ENCODE measurements at places on chromosomes 5 and 9.

DNA sequence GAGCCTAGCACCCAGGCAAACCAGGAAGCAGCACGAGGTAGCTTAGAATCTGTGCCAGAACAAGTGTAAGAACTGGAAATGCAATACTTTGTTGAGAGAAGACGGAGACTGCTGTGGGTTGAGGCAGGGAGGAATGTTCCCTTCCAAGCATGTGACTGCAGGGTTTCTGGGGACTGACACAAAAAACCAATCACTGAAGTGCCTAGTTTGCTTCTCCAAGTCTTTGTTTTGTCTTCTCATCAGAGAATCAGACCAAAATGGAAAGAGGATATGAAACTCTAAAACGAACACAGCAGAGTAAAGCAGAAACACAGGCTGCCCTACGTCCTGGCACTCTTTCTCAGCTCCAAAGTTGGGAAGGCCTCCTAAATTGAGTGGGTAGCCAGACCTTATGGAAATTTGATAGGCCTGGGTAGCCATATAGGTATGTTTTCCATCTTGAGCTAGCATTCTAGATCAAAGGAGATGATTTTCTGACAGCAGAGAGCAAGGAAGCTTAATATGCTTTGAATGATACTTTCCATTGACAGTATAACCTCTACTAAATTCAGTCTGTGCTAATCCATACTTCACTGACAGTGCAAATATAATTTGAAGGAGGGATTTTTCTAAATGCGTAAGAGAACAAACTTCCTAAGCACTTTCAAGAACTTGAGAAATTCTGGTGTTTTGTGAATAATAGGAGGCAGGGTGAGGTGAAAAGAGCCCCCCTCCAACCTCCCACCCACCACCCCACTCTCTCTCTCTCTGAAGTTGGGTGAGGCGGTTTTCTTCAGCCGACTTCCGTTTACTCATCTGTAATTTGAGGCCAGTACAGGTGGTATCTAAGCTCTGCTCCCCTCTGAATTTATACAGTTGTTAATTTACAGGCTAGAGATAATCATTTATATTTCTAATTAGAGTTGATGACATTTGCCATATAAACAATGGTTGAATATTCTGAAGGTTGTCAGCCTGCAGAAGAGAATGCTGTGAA lies 5.5 kb downstream of the ADRB2 start:
- no peak for DNase-seq

GRCh38 chr5:158820891-158821290 lies 278.8 kb downstream of the EBF1 start:
- no peak for DNase-seq

- DNase-seq = no peak
Measured at GRCh38 chr9:87233899-87234455, 263.7 kb upstream of the DAPK1 start.

DNA sequence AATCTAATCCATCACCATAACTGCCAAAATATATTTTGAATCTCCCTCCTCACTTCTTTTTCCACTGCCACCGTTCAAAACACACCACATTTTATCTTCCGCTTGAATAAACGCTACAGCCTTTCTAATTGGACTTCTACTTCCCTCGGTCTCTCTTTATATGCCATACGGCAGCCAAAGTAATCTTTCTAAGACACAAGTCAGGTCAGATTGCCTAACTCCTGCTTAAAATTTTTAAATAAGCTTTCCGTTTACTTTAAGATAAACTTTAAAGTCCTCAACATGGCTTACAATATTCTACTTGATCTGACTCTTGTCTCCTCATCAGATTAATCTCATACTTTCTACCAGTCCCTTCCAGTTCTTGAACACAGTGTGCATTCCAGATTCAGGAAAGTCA lies 9.7 kb downstream of the AFF4 start:
- DNase-seq = no peak

DNA sequence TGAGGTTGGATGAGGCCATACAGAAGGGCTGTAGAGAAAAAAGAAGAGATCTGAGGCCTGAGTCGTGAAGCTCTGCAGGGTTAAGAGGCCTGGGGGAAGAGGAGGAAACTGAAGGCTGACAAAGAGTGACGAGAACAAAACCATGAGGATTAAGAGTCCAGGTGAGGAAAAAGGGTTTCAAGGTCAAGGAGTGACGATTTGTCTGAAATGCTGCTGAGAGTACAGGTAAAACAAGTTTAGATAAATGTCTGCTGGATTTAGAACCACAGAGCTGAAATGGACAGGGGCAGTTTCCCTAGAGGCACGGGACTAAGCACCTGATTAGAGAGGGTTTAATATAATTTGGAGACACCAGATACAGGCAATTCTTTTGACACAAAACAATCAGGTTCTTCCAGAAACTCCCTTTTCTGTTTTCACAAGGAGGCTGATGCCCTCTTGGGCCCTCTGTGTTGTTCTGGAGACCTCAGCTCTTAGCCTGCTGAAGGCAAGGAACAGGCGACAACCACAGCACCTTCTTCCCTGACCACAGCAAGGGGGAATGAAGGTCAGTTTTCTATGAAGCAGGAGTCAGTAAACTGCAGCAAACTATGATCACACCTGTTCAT lies 14.6 kb upstream of the GCNT1 start:
- no peak for DNase-seq

DNA sequence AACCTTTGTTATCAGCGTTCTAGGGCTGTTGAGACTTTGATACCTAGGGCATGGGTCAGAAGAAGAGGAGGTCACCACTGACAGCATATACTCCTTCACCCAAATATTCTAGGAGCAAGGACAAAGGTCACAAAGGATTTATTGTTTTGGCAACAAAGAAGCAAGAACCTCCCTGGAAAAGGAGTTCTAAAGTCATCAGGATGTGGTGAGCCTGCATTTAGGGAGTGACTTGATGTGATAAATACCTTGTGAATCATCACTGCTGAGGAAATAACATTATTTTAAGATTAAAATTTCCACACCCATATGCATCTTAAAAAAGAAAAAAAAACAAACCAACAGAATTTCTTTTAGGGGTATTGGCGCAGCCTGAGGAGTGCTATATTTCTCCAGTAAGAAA lies 13.9 kb downstream of the IFNA1 start:
- no peak for DNase-seq

- DNase-seq = no peak
Measured at GRCh38 chr5:118834710-118835109, 153.6 kb downstream of the DTWD2 start.

GRCh38 chr9:111838439-111838838 lies 43.7 kb upstream of the SHOC1 start:
- no peak for DNase-seq

DNA sequence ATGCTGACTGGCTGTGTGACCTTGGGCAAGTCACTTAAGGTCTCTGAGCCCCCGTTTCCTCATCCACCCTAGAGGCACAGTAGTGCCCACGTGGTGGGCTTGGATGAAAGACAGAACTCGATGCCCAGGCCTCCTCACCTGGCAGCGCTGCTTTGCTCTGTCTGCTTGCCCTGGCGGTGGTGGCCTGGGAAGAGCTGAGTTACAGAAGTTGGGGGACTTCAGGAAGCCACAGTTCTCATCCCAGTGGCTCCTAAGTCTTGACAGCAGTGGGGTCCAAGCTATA lies 171.5 kb upstream of the IER5L start:
- no peak for DNase-seq

- DNase-seq = peak; percentile 39
Measured at GRCh38 chr9:15357050-15357653, 50.1 kb upstream of the TTC39B start.

DNA sequence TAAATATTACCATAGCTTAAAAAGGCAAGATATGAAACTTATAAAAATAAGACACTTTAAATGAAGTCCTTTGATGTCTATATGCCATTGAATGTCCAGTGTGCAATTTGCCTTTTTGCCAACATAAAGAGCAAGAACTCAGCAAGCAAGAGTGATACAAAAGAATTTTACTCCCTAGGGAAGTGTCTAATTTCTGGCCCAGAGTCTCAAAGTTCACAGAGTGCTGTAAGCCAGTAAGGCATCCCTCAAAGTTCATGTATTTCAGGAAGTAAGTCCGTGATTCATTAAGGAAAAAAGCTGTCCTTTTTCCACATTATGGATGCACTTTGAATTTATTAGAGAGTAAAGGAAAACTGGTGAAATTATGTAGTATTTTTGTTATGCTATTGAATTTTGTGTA lies 185.2 kb downstream of the CCDC171 start:
- no peak for DNase-seq

DNA sequence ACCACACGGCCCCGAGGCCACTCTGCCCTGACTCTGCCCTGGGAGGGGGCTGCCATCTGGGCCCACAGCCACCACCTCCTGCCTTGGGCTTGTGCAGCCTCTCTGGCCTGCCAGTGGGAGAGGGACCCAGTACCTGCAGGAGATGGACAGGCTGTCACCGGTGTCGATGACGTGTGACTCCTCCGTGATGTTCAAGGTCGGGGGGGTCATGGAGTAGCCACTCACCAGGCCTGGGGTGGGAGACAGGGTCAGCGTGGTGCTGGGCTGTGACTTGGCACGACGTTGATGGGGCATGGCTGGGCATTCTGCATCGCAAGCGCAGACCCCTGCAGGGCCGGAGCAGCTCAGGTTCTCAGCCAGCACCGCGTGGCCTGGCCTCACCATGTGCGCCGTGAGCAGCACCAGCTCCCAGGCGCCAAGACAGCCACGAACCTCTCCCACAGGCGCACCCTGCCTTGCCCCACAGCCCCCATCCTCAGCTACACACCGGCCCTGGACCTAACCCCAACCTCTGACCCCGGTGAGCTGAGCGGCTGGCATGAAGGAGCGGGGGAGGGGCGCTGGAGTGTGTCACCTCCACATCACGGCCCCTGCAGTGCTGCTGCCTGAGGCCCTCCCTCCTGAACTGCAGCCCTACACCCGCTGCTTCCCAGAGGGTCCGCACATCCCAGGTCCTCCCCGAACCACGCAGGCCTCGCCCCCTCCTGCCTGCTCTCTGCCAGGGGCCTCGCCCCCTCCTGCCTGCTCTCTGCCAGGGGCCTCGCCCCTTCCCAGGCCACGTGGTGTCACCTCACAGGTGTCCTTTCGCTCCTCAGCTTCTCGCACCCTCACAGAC lies 17.6 kb downstream of the FLT4 start:
- DNase-seq = no peak

DNA sequence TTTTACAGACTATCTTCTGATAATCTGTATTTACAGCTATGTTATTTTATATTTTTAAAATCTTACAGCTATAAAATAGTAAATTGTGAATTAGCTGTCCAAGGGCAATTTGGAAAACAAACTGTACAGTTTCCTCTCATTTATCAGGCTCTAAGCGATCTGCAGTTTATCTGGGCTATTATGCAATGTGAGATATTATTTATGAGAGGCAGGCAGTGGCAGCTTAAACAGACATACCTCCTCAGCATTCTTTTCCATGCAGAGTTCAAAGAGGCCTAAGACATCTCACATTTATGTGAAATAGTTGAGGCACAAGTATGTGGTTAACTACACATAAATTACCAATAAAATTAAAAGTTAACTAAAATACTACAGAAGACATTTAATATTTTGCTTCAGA lies 10.2 kb downstream of the NIPSNAP3B start:
- DNase-seq = no peak

DNA sequence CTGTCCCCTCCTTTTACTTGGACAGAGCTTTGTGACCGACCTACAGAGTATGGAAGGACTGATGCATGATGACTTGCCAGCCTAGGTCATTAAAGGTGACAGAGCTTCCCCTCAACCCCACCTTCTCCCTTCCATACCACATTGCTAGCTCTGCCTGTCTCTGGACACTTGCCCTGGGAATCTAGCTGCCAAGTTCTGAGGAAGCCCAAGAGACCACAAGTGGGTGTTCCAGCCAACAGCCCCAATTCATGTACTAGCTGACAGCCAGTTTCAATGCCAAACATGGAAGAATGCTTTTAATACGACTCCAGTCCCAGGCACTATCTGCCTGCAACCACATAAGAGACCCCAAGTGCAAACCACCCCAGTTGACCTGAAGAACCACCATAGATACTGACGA lies 477.1 kb downstream of the SPOCK1 start:
- DNase-seq = no peak

DNA sequence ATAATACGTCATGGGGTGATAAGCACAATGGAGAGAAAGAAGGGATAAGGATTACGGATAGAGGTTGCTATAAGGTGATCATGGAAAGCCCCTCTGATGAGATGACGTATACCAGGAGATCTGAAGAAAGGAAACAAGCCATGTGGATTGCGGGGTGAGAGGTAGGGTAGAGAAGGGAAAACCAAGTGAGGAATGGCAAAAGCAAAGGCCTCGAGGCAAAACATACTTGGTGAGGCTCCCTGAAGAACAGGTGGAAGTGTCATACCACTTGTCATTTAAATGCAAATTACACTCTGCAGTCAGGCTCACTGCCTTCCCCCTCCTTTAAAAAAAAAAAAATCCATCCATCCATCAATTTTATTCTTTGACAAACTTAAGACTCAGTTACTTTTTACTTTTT lies 420.8 kb downstream of the RAB3C start:
- no peak for DNase-seq

DNA sequence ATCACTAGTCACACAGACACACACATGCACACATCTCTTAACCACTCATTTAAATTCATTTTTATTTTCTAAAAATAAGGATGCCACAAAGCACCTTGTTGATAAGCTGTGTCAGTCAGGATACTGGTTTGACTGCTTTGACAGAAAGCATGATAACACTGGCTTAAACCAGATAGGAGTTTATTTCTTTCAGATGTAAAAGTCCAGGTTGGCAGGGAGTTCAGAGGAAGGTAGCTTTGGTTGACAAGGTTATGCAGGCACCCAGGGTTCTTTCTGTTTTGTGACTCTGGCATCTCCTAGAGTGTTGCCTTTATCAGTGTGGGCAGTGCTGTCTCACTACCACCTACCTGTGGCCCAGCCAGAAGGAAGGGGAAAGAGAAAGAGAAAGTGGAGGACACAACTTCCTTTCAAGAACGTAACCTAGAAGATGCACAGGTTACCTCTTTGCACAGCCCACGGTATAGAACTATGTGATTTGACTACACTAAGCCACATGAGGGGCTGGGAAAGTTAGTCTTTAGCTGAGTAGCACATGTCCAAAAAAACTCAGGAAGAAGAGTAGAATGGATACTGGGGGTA lies 334.7 kb downstream of the OSTF1 start:
- no peak for DNase-seq

GRCh38 chr9:110579034-110579861 lies at the start of gene SVEP1:
SVEP1 (minus strand) TSS chr9:110579741; CDS start chr9:110579543, 198 bp downstream.
- DNase-seq = peak; percentile 62

DNA sequence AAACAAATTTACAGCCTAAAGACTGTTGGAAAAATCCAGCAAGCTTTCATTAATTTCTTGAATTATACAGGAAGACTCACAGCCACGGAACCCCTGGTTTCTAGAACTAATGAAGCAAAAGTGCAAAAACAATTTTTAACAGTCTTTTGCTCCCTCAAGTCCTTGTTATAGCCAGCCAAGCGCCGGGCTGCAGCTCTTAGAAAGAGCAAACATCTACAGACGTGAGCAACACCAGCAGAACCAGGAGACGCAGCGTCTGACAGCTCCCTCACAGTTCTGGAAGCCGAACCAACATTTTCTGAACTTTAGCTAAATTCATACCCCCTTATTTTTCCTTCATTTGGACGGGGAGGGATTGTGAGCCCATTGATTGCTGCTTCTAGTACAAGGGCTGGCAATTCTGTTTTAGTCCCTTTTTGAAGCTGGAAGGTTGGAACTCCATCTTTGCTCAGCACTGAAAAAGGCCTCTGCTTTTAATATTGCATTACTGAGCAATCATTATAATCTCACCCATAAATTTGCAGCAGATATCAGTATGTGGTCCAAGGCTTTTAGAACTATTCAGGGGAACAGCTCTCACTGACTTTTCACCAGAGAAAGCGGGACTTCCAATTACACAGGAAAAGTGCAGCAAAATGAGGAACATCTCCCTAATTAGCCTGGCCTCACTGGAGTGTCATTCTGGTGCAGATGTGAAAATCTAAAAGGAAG lies 45.8 kb downstream of the AK8 start:
- DNase-seq = no peak
